ENCODE measurements at places on chromosomes 6 and 20.

- DNase-seq: peak; percentile 96
These were observed 100.7 kb downstream of the ANKRD60 start for GRCh38 chr20:58127701-58128111.

DNA sequence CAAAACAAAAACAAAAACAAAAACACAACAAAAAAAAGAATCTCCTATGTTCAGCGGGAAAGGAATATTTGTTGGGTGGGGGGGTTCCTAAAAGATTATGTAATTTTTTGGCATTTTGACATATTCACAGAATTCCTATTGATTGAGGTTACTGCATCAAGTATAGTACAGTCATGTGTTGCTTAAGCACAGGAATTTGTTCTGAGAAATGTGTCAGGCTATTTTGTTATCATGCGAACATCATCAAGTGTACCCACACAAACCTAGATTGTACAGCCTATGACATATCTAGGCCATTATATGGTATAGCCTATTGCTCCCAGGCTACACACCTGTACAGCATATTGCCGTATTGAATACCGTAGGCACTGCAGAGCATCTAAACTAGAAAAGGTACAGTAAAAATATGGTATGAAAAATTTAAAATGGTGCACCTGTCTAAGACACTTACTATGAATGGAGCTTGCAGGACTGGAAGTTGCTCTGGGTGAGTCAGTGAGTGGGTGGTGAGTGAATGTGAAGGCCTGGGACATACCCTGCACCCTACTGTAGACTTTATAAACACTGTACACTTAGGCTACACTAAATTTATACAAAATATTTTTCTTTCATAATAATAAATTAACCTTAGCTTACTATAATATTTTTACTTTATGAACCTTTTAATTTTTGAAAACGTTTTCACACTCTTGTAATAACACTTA lies 110.6 kb downstream of the CDKAL1 start:
- peak; percentile 13 for DNase-seq

- no peak for DNase-seq
These were observed 53.7 kb upstream of the TMX4 start for GRCh38 chr20:8073024-8073832.

DNA sequence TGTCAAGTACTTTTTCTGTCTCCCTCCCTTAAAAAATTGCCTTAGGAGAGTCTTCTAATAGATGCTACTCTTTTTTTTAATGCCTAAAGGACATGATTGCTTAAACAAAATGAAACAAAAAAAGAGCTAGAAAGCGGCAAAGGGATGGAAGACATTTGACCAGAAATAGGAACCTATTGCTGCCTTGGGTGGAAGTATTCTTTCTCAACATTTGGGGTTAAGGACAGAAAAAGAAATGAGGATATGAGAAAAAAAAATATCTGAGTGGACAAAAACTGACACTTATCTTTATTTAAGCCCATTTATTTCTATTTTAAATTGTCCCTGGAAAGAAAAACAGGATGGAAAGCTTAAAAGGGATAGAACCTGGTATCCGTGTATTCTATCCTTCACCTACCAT lies 664.9 kb upstream of the CITED2 start:
- DNase-seq: no peak

DNA sequence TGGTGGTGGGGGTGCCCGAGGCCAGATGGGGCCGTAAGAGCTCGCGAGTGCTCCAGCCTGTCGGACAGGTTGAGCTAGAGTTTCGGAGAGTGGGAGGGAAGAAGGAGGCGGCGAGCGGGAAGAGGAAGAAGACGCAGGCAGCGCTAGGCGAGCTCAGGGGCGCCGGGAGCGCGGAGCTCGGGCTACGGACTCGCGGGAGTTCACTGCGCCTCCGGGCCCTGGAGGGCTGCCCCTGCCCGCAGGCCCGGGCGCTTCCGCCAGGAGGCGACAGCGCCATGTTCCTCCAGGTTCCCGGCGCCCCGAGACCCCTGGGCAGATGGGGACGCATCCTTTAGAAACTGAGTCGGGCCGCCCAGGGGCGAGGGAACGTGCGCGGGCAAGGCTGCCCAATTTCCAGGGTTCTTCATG lies 984 bp downstream of the TFAP2C start:
- peak; percentile 99 for DNase-seq

- no peak for DNase-seq
These were observed 49.9 kb downstream of the PPP1R16B start for GRCh38 chr20:38855356-38855755.

GRCh38 chr6:102402635-102403329 lies 1009.3 kb downstream of the GRIK2 start:
- DNase-seq: no peak

GRCh38 chr6:21625642-21626041 lies 32.1 kb downstream of the SOX4 start:
- DNase-seq: no peak

All from HTR-8/SVneo (cell line).